ENCODE measurements at places on chromosomes 16 and 17. TPM values are rescaled to one million over a fixed set of nuclear protein-coding genes. Genes with fewer than 3 reads are reported as not detected.

Gene PIMREG
- 0.30 TPM for total RNA-seq

Gene FAAP100
- total RNA-seq = 29.1 TPM

Gene ZMYND15
- total RNA-seq = 1.0 TPM

Gene IRX3
- 18.6 TPM for total RNA-seq

Gene TEKT1
- 2.1 TPM for total RNA-seq

Gene SGCA
- 2.3 TPM for total RNA-seq

Gene PRMT7
- 41.7 TPM for total RNA-seq

Gene RUNDC3A
- 3.4 TPM for total RNA-seq

Gene PMP22
- total RNA-seq = 48.3 TPM

Gene CCL8
- not detected for total RNA-seq

Gene TBC1D24
- total RNA-seq = 6.7 TPM

Gene KRT15
- total RNA-seq = 0.71 TPM

Gene SCNN1B
- total RNA-seq = not detected

Gene PPP1R27
- not detected for total RNA-seq

Gene ZNF19
- 8.3 TPM for total RNA-seq

Gene CDRT4
- total RNA-seq = 6.2 TPM

Gene C16orf87
- 5.0 TPM for total RNA-seq
